ENCODE measurements at places on chromosomes 6 and 20. TPM values are rescaled to one million over a fixed set of nuclear protein-coding genes. Genes with fewer than 3 reads are reported as not detected.

The SAMD5 gene
- total RNA-seq: 0.58 TPM

The MACROD2 gene
- total RNA-seq: 1.4 TPM

The AIF1 gene
- not detected for total RNA-seq

The DDX43 gene
- not detected for total RNA-seq

The ZBTB12 gene
- 5.0 TPM for total RNA-seq

The RBPJL gene
- total RNA-seq: not detected

The ZC2HC1B gene
- not detected for total RNA-seq

The CYP21A2 gene
- total RNA-seq: not detected

The LRRN4 gene
- not detected for total RNA-seq

The SNX14 gene
- 31.9 TPM for total RNA-seq

The AVP gene
- not detected for total RNA-seq

The HNF4A gene
- 17.3 TPM for total RNA-seq

The GPR6 gene
- total RNA-seq: not detected

The TUBB2B gene
- total RNA-seq: 14.6 TPM

The GLP1R gene
- total RNA-seq: not detected

The RCAN2 gene
- total RNA-seq: not detected

The SRMS gene
- total RNA-seq: 0.18 TPM

The DLL1 gene
- total RNA-seq: 0.21 TPM

The PSORS1C1 gene
- total RNA-seq: 3.7 TPM

The DACT2 gene
- total RNA-seq: 0.15 TPM

The DNAH8 gene
- not detected for total RNA-seq

The ETV7 gene
- not detected for total RNA-seq

The HUS1B gene
- not detected for total RNA-seq

The SCGN gene
- total RNA-seq: not detected

The SPATS1 gene
- total RNA-seq: not detected

The B3GAT2 gene
- 0.05 TPM for total RNA-seq

Measured in A549 treated with ZK216348 at 1 μM for 4 hours (cell line).